ENCODE measurements at places on chromosomes 2 and 18. TPM values are rescaled to one million over a fixed set of nuclear protein-coding genes. Genes with fewer than 3 reads are reported as not detected.

DNA sequence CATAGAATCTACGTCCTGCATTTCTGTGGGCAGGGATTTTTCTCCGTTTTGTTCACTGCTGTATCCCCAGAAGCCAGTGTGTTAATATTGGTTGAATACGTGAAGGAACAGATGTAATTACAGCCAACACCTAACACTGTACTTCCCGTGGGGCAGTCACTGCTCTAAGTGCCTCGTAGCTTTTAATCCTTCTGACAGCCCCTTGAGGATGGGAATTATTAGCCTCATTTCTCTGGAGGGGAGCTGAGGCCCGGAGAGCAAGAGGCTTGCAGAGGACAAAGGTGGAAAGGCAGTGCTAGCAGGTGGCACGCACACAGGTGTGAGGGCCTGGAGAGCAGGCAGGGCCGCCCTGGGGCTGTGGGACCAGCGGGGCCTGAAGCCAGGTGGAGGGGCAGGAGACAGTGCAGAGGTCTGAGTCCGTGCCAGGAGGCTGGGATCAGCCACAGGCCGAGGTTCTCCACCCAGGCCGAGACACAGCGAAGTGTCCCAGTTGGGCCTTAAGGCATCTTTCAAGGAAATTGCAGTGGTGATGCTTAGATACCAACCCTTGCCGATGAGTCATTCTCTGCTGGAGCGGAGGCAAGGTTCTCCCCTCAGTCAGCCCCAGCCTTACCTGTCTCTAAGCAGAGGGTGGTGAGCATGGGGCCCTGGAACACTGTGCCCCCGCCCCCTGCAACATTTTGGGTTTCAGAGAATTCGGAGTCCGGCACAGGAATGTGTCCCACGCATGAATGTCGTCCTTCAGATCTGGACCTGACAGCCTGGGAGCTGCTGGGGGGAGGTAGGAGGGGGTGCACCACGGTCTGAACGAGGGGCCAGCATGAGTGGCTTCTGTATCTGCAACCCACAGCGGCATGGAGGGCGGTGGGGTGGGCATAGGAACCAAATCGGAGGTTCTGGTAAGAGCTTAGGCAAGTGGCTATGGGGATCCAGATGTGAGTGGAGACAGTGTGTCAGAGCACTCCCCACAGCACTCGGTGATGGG, 122.6 kb downstream of the GBX2 start:
- no peak for DNase-seq

DNA sequence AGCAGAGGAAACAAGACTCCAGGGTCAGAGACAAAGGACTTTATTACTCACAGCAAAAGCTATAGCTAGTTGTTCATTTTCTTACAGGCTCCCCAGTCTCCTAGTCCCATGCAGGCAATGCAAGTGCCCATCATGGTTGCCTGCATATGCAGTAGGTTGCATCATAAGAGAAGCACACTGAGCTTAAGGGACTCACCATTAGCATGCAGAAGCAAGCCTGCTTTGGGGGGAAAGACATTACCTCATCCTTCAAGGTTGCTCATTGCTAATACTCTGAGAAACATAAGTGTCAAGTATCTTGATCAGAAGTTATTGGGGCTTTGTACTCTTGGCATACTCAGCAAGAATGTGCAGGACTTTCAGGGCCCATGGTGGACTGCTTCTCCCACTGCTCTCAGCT, 114.6 kb upstream of the CCDC68 start:
- no peak for DNase-seq

GRCh38 chr18:57231864-57232263, 85.0 kb downstream of the BOD1L2 start:
- no peak for DNase-seq

MYO5B gene
- total RNA-seq = 63.3 TPM

CPO gene
- not detected for total RNA-seq

RAX gene
- total RNA-seq = not detected

EIF4E2 gene
- 34.7 TPM for total RNA-seq

HYCC2 gene
- total RNA-seq = 12.6 TPM

Measured in esophagus squamous epithelium (tissue), 5 donors.